ENCODE measurements at places on chromosomes 3 and 15.

DNA sequence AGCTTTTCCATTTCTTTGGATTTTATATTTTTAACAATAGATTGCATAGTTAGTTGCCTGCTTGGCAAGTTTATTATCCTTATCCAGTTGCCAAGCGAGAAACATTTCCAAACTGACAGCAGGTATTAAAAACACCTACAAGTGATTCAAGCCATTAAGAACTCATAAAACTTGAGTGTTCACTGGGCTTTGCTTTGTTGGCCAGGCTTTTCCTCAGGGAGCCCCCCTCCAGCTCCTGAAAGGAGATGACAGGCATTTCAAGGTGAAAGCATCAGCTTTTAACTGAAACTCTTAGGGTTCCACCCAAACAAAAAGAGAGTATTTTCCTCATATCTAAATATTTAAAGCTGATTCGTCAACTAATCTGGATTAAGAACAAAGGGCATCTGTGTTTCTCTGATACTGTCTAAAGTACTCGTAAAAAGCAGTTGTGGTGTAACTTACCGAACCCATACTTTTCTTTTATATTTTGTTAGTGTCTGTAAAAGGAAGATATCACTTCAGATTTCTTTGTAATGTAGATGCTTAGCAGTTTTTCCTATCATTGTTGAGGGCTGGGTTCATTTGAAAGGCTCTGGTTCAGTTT lies 363.4 kb downstream of the OTOL1 start:
- no peak for DNase-seq

- DNase-seq, result no peak
Measured at GRCh38 chr3:108564564-108564963, 24.7 kb downstream of the CIP2A start.

DNA sequence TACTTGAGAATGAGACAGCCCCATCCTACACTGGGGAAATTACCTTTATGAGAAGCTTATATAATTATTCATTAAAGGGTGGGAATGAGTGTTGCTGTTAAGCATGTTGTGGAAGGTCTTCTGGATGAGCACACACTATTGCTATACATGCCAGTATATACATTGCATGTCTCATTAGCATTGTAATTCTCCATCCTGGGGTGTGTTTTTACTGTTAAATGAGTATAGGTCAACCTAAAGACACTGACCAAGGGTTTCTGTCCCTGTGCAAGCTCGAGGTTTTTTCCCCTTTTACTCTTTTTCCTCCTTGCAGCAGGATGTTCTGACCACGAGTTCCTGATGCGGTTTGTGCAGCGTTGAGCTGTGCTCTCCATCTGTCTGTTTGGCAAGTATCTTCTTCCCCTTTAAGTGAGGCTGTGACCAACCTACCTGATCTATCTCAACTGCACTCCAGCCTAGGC lies 7.2 kb upstream of the IVD start:
- peak; percentile 58 for DNase-seq

DNA sequence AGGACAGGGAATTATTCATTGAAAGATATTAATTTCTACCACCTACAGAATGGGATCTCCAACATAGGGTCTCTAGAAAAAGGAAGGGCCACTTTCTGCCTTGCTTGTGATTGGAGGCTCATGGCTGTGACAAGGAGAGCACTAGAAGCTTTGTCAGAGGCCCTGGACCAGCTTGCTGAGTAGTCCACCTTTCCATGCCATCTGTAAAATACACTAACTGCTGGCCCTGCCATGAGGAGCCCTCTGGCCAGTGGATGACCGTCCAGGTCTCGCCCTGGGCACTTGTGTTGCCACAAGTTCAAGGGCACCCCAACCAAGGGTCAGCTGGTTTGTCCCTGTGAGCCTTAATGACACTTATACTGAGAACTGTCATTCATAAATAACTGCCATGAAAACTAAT lies 1.6 kb upstream of the SYNM start:
- no peak for DNase-seq

GRCh38 chr15:32671339-32672325 lies 30.1 kb downstream of the SCG5 start:
- DNase-seq, result no peak

DNA sequence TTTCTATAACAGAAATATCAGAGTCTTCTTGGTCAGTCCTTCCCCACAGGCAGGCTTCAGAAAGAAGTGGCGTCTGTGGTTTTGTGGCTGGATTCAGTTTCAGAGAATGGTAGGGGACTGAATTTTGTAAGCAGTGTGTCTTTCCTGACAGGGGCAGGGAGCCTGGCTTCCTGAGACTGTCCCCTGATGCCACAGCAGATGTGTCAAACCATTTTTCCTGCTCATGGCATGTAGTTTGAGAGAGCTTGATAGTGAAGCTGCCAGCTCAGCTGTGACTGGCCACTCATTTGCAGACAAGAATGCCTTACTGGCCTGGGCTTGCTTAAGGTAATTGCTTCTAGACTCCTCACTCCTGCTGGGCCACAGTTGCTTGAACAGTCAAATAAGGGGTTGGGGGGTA lies 26.4 kb downstream of the LARS2 start:
- DNase-seq, result peak; percentile 81

DNA sequence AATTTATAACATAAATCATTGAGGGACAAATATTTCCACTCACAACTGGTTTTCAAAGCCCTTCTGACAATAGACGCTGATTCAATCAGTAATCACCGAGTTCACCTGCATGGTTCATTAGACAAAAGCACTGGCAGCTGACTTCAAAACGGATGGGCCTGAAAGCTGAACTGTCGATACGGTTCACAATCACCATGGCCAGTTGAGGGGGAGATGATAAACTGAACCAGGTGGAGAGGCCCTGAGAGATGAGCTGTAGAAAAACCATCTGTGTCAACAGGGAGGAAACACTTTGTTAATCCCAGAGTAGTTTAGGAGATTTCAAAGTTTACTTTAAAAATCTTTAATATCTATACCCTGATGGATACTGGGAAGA lies 75.0 kb downstream of the PEX5L start:
- DNase-seq, result no peak
